Esophagus squamous epithelium (tissue), 5 donors: ENCODE measurements at places on chromosomes 2 and 18.

DNA sequence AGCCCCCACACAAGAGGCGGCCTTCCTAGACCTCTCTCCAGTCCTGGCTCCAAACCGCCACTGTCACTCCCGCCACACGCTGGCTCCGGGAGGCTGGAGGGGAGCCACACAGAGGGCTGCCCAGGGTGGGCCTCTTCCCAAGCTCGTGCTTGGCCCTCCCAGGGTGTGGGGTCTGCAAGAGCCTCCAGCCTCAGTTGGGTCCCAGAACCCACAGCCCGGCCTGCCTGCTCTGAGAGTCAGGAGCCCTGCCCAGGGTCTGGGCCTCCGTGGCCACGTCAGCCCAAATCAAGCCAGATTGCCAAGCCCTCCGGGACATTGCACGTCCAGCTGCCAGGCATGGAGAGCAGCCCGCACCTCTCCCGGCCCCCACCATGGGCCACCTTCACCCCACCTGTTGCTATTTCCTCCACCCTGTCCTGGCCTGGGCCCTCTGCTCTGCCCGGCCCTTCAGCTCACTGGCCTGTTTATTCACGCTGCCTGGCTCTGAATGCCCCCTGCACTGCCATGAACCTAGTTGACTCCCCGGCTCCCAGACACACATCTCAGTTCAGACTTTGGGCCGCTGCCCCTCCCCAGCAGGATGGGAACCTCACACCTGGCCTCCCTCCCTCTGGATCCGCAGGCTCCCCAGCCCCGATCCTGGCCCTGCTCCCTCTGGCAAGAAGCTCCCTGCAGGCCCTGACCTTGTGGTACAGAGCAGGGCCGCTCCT, 61.0 kb downstream of the BIN1 start:
- DNase-seq = no peak

DNA sequence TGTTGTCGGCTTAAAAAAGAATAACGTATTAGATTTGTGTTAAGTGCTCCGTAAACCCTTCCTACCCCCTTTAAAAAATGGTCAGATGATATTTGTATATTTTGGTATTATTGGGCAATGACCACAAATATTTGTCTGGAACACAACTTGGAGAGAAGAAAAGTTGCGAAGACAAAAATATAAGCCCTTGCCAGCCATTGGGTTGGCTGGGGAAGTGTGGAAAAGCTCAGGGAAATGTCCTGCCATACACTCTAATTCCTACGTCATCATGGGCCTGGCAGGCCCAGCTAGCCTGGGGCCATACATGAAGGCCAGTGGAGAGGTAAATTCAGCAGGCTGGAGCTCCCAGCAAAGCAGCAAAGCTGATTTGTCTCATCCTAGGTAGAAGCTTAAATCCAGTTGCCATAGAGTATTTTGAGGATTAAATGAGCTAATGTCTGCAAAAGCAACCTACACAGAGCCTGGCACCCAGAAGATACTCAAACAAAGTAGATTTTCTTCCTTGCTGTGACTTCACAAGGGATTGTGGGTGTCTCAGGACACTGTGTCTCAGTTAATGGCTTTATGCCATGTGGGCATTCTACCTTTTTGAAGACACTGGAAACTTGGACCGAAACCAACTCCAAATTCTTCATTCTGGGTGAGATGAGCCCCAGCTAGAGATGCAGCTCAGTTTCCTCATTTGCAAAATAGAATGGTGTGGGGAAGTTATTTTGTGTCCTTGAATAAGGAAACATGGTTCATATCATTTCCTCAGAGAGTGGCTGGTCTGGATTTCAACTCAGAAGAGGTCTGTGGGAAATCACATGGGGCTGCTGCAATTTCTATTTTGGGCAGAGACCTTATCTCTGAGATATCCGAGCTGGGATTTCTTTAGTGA, 87.9 kb upstream of the MAP4K3 start:
- no peak for DNase-seq

GRCh38 chr2:108933691-108934117, 55.3 kb downstream of the EDAR start:
- DNase-seq = no peak

DNA sequence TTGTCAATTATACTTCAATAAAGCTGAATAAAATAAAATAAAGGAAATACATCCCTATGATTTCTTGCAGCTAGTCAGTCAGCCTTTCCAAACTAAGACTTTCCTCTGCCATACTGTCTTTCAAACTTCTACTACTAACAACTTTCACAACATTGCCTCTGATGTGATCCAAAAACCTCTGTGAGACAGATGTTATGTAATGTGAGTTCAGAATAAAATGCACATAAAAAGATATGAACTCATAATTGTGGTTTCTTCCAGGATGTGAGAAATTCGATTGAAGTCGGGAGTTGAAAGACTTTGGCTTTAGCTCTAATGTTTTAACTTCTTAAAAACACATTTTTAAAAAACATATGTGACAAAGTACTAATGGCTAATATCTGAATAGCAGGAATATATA, 98.7 kb downstream of the PIGN start:
- no peak for DNase-seq

- DNase-seq = no peak
These were observed 21.1 kb upstream of the IL18RAP start for GRCh38 chr2:102401865-102402264.

GRCh38 chr2:241616168-241617125, 20.5 kb downstream of the THAP4 start:
- DNase-seq = no peak

- DNase-seq = no peak
These were observed 19.7 kb upstream of the GNAL start for GRCh38 chr18:11669271-11669947.

GRCh38 chr18:489244-490023, 11.1 kb downstream of the COLEC12 start:
- no peak for DNase-seq
